SJSA1 (cell line): ENCODE measurements at places on chromosomes 12 and 14.

- no peak for DNase-seq
Observed at GRCh38 chr12:78628491-78629100, 236.0 kb upstream of the SYT1 start.

DNA sequence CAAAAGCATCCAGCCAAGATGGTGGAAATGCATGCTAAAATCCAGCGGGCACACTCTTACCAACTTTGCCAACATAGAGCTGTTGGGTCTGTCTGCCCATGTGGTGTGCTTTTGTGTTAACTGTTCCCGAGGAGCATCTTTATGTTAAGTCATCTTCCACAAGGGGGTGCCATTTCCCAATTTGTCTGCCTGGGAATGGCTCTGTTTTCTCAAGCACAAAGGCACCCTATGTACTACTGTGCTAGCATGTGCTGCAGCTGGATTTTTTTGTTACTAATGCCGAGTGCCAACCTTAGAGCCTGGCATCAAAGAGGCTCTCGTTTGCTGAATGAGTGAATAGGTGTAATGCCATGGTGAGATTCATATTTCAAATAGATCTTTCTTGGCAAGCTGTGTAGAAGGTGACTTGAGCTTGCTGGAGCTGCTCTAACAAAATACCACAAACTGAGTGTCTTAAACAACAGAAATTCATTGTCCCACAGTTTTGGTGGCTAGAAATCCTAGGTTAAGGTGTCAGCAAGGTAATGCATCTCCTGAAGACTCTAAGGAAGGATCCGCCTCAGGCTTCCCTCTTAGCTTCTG, 74.3 kb downstream of the TRHDE start:
- DNase-seq = peak; percentile 75

DNA sequence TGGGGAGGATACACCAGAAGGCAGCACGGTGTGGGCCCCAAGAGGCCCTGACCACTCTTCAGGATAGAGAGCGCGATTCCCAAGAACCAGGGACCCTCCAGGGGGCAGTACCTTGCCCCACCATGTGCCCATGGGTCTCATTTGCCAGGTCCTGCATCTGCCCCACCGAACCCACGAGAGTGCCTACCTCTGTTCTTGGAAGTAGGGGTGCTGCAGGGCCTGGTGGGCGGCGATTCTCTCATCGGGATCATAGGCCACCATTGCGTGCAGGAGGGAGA, 72.7 kb downstream of the MOK start:
- no peak for DNase-seq

DNA sequence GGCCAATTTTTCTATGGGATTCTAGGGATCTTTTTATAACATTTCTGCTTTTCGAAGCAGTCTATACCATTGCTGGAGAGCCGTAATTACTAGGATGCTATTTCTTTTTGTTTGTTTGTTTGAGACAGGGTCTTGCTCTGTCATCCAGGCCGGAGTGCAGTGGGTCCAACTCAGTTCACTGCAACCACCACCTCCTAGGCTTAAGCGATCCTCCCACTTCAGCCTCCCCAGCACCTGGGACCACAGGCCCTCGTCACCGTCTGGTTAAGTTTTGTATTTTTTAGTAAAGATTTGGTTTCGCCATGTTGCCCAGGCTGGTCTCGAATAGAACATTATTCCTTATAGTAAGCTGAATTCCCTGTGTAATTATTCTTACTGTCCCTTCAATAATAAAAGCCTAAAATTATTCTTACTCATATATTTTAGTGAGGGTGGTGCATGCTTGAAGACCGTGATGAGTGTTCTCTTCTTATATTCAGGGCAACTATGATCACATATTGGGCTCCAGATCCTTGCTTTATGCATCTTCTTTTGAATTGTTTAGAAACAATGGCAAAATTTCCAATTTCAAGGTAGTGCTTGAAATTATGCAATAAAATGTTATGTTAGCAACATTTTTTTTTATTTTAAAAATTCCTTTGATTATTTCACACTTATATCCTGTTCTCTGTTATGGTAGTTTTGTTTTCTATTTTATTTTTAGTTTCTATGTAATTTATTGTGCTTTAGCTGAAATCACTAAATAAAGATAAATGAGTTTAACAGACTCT, 66.2 kb downstream of the CRADD start:
- no peak for DNase-seq

DNA sequence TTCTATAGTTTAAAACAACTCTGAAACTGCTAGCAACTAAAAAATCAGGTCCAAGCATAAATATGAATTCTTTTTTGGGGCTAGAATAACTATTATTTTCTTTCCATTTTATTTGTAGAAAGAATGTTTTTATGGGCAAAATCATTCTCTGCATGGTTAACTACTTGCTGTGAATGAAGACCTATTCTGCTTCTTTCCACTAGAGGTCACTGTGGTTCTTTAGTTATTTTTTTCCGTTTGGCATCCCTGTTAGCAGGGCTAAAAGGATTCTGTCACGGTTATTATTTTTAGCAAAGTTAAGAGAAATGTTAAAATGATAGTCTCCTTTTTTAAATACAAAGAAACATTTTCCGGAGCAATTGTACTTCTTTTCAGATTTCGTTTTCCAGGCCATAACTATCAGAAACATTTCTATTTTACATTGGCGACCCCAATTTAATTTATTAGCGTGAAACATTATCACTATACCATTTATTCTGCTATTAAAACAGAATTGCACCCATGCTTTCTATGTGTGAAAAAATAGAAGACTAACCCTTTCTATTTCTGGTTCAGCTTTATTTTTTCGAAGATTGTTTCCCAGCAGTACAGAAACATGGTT, 404.8 kb downstream of the ATP23 start:
- peak; percentile 39 for DNase-seq

DNA sequence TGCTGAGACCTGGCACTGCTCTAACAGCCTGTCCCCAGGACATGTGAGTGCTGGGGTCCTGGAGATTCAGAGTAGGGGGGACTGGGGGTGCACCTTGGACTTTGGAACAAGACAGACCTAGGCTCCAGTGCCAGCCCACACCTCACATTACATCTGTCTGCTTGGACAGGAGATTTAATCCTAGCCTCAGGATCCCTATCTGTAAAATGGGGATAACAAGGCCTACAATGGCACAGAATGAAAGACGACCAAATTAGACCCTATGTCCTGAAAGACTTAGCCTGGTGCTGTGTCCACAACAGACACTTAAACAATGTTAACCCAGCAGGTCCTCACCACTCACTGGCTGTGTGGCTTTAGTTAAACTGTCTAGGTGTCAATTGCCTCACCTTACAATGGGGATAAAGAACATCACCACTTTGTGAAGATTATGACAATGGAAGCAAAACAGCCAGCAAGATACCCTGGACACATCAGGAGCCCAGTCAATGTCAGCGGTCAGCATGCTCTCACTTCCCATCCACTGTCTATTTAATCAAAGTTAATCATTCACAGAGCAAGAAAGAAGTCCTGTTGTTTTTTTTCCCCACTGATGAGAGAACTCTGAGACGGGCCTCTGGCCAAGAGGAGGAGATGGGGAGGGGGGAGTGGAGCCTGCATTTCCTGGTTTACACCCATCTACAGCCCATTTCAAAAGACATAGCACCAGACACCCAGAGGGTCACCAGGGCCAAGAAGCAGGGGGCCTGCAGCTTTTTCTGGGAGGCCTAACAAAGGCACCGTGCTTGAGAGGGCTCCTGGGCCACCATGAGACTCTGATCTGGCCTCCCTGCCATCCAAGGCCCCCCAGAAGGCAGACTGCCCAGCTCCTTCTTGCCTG, 40.6 kb downstream of the ACTN1 start:
- DNase-seq = no peak

- no peak for DNase-seq
Observed at GRCh38 chr12:127150028-127150427, 1116.9 kb upstream of the TMEM132C start.

DNA sequence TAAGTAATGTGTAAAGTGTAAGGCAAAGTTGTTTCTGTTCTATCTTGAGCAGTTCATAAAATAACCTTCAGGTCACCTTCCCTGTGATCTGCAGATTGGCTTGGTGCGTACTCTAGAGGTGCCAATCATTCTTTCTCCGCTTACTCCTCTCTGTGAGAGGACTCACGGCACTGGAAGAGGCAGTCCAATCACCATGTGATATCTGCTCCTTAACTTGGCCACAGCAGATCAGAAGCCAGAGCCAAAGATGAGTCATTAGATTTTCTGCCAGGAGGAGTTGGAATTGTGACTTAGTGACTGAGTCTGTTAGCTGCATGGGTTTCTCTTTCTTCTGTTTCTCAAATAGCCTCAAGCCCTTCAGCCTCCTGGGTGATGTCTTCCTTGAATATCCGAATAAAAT, 165.5 kb downstream of the SLC41A2 start:
- no peak for DNase-seq

DNA sequence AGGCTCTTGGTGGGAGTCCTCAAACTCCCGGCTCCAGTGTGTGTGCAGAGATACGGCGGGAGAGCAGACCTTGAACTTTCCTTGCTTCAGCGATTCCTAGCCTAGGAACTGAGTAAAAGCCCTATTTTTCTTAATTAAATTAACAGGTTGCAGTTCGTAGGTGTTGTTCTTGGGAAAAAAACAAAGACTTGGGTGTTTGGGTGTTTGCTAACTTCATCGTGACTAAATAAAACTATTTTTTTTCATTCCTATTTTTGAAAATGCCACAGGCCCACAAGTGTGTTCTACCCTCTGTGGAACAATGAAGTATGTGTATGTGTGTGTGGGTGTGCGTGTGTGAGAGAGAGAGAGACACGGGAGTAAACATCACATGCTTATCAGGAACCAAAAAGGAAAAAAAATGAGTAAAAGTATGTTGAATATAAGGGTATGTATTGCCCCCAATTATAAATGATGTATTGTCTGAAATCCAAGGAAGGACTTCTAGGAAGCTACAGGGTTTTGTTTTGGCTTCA, 651 bp downstream of the TMEM117 start:
- DNase-seq = no peak

DNA sequence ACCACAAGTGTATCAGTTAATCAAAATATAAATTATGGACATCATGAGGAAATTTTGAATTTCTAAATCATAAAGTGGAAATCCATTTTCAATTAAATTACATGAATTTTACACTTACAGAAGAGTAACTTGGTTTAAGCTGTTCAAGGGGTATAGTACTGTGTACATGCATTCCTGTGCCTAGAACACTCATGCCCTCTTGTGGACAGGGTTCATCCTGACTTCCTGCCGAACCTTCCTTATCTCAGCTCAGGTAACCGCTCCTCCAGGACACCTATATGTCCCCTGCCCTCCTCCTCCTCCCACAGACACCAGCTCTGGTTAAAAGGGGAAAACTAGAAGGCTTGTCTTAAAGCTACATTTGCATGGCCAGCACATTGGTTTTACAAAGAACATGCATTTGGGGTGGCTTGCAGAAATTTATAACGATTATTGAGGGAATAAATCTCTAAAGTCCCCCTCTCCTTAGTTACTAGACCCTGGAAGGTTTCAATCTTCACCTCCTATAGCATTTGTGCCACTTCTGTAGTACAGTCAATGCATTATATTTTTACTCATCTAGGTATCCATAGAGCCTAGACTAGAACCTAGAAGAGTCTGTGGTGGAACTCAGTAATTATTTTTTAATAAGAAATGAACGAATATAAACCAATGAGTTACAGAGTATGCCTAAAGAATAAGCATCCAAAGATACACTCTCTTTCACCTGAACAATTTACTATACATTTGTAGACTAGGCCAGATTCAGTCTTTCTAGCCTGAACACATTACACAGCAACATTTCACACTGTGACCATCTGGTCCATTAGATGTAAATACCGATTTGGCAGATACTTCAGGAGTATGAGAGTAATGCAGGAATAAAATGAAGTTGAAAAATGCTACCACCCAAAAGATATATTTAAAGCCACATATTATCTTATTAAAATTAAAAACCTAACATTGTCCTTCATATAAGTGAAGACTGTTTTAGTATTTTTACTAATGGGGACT, 345.6 kb downstream of the PAWR start:
- DNase-seq = no peak

DNA sequence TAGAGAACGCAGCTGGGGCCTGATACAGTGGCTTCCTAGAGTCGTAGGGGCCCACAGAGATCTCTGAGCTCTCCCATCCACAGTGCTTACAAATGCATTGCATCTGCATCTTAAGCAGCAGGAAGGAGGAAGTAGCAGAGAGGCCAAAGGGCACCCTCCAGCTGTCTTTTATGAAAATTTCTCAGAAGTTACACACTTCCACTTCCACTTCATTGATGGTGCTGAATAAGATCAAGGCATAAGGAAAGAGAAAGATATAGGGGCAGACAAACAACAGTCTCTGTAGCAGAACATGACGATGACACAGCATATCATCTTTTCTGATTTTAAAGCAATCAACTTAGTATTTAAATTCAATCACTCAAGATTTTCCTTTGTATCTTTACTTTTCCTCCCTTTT, 51.6 kb upstream of the ABCC9 start:
- DNase-seq = no peak

DNA sequence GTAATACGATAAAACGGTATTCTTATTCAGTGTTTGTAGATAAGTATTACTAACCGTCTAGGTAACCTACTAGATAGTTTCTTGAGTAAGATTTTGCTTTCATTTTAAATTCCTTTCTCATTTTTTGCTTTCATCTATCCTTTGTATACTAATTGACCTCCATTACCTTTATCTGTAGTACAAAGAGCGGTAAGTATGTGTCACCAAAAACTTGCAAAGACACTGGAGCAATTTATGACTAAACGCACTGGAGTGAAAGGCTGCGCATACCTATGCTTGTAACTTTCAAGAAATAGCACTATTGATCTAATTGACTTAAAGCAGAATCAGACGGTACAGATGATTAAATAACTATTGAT, 1.7 kb downstream of the ARHGAP5 start:
- DNase-seq = no peak

- DNase-seq = no peak
Observed at GRCh38 chr12:48602192-48602989, 32.5 kb upstream of the LALBA start.

DNA sequence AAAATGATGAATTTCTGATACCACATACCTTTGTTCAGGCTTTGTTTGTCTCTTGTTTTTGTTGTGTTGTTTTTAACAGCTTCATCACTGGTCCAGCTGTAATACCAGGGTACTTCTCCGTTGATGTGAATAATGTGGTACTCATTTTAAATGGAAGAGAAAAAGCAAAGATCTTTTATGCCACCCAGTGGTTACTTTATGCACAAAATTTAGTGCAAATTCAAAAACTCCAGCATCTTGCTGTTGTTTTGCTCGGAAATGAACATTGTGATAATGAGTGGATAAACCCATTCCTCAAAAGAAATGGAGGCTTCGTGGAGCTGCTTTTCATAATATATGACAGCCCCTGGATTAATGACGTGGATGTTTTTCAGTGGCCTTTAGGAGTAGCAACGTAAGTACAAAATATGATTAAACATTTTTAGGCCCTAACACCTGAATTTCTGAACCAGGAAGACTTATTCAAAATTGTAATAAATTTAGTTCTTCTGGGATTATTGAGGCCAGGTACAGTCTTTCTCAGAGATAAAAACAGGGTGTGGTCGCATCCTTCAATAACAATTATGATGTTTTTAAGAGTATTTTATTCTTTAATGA, 22.4 kb downstream of the RXYLT1 start:
- DNase-seq = peak; percentile 12
